ENCODE measurements at places on chromosomes 2 and 18.

DNA sequence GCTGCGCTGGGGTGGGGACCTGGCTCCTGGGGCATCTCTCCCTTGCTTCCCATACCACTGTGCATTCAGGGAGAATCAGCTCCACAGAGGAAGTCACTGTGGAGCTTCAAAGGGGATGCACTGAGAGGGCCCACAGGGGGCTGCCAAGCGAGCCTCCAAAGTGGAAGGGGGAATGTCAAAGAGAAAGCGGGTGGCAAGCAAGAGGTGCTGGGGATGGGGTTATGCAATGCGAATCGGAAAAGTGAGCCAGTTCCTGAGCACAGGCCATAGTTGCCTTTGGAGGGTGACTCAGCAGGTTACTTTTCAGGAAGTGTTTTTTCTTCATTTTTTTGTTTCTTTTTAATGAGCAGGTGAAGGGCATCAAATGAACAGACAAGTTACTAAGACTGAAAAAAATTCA lies 17.6 kb downstream of the PMAIP1 start:
- DNase-seq, result no peak

DNA sequence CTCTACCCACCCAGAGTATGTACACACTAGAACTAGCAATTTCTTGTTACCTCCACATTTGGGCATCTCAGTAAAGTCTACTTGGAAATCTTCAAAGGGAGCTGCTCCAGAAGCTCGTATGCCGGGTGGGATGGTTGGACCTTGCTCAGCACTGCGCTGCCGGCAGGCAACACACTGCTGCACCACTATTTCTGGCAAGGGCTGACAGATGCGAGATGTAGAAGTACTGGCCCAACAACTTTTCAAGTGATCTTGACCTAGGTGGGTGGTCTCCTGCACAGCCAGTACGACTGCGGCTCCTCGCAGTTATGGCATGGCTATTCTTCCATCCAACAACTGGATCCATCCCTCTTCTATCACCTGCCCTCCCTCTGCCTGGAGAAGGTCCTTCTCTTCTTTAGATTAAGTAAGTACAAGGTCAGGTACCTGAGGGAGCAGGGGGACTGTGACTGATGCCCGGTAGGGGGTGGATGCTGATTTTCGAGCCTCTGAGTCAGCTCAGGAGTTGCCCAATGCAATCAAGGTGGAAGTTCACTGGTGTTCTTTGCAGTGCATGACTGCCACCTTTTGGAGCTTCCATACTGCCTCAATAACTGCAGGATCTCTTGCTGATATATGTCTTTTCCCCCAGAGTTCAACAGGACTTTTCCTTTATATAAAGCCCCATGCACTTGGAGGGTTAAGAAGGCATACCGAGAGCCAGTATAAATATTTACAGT lies 100.4 kb upstream of the SLC1A4 start:
- no peak for DNase-seq

DNA sequence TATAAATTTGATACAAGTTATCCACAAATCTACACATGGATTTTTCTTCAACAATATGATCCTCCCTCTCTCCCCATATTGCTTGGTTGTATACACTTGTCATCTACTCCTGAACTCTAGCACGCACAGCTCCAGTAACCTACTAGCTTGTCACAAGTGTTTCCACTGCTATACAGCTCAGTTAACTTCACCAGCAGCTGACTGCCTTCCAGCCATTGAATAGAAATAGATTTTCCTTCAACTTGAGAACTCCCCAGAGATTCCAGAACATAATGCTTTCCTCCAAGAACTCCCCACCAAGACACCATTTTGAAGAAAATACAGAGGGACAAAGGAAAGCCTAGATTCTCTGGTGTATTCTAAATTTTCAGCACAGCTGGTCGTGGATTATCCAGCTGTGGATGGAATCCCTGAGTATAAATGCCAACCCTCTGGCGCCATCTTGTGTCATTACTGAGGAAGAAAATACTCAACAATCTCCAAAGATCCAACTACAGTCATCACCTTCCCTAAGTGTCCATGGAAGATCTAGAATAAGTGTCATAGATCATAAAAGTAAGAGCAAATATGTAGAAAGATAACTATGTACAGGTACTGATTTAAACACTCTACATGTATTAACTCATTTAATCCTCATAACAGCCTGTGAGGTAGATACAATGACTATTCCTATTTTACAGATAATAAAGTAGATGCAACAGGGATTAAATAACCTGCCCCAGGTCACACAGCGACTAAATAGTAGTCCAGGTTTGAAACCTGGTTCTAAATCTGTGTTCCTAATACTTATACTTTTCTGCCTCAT lies 156.7 kb downstream of the ARHGAP28 start:
- no peak for DNase-seq

GRCh38 chr2:33458248-33458819 lies 18.1 kb upstream of the RASGRP3 start:
- DNase-seq, result no peak

GRCh38 chr2:216216951-216217903 lies 108.1 kb downstream of the XRCC5 start:
- no peak for DNase-seq

- DNase-seq, result no peak
Measured at GRCh38 chr2:140529706-140530105, 1601.1 kb downstream of the LRP1B start.

DNA sequence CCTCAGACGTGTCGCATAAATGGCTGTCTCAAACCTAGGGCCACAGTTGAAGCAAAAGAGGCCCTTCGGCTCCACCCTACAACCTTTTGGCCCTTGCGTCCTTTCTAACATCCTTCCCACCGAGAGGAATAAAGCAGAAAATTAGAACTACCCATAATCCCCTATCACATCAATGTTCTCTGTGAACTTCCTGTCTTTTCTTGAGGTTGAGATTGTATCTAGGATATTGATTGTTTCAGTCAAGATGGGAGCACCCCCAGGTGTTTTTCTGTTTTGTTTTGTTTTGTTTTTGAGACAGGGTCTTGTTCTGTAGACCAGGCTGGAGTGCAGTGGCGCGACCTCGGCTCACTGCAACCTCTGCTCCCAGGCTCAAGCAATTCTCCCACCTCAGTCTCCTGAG lies 23.6 kb downstream of the INPP5D start:
- no peak for DNase-seq

GRCh38 chr2:171310889-171311288 lies 122.9 kb downstream of the METTL8 start:
- DNase-seq, result no peak

GRCh38 chr2:197930570-197931278 lies 126.3 kb downstream of the PLCL1 start:
- no peak for DNase-seq

DNA sequence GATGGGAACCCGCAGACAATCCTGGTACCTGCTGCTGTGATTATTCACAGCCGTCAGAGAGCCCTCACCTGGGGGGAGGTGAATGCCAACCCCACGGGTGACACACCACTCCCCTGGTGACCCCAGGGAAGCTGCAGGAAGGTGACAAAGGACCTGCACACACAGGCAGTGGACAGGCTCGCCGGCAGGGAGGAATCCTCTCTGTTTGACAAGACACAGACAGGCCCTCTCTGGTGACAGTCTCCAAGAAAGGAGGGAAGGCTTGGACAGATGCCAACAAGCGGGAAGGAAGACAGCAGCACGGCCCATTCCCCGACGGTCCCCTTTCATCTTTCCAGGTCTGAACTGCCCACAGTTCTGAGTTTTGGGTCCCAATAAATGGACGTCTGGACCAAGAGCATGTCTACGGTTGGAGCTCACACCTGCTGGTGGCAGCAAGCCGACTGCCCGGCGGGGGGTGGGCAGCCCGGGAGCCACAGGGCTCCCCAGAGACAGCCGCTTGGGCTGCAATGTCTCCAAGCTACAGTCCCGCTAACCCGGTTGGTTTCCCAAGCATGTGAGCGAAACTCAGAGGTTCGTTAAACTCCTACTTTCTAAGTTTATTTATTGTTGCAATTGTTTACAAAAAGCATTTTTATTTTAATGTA lies 31.8 kb downstream of the HDAC4 start:
- DNase-seq, result no peak

GRCh38 chr2:239323447-239323846 lies 77.4 kb downstream of the HDAC4 start:
- DNase-seq, result no peak

DNA sequence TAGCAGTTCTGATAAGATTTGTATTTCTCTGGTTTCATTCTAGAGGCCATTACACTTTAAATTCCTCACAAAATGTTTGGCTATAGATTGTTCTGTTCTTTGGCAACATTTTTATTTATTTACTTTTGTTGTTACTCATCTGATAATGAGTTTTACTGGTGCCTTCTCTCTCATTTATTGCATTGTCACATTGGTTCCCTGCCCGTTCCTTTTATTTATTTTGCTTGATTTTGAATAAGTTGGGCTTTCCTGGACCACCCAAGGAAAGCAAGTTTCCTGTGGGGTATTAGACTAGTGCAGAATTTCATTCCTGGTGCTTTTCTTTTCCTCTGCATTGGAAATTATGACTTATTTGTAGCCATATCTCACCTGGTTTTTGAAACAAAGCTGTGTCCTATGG lies 232.0 kb downstream of the SOCS6 start:
- no peak for DNase-seq

DNA sequence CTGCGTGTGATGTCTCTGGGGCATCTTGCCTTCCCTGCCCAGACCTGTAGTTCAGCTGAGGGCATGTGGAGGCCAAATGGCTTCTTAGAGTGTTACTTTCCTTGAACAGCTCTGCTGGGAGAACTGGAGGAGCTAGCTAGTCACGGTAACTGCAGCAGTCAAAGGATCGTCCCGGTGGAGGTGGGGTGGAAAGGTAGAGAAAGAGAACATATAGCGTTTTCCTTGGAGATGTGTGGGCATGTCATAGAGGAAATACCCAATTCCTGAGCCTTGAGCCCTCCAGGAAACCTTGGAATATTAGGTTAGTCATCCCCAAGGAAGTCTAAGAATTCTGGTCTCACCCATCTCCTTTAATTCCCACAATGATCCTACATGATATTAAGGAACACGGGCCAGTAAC lies 33.5 kb upstream of the IL37 start:
- DNase-seq, result no peak

GRCh38 chr2:96114546-96114902 lies 1.8 kb downstream of the ADRA2B start:
- DNase-seq, result no peak

DNA sequence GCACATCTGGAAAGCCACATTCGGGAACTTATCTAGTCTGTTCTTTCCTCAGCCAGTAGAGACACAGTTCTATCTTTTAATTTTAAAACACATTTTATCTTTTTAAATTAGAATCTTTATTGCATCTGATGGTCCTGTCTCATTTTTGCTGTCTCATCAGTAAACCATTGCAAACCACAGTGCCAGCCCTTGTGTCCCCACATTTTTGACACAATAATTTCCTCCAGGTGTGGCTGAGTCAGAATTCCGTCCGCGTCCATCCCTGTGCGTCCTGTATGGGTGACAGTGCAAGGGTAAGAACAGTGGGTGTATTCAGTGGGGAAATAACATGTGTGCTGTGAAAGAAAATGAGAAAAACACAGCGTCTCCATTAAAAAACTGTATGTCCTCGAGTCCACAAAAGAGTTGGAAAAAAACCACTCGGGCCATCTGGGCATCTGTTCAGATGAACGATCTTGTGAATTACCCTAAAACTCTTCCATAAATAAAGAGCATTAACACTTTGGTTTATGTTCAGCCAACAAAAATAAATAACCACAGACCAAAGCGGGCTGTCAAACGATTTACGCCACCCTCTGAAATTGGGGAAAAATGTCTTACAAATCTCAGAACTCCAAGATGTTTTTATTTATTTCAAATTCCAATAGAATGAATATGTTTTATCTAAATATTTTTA lies 137.3 kb downstream of the ZNF516 start:
- no peak for DNase-seq

DNA sequence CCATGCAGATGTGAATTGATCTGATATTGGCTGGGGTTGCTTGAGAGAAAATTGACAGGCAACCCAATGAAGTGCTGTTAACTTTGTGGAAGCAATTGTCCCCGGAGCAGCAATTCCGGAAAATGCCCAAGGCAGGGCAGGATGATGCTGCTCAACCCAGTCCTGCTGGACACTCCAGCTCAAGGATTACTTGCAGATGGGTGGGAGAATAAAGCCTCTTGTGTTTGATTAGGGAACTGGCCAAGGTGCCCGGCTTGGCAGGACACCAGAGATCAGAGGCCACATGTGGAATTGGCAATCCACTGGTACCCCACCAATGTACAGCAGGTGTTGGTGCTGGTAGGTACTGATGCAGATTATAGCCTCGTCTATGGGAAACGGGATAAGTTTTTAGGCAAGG lies 12.3 kb upstream of the C2orf42 start:
- DNase-seq, result no peak

GRCh38 chr18:22094358-22094734 lies 75.0 kb upstream of the GATA6 start:
- DNase-seq, result no peak

- peak; percentile 37 for DNase-seq
Measured at GRCh38 chr18:70288851-70289328, at the start of gene SOCS6. SOCS6 (plus strand) TSS chr18:70289045; CDS start chr18:70324669, 35,624 bp downstream.

- no peak for DNase-seq
Measured at GRCh38 chr18:35371412-35372195, 5.5 kb downstream of the ZNF396 start.

DNA sequence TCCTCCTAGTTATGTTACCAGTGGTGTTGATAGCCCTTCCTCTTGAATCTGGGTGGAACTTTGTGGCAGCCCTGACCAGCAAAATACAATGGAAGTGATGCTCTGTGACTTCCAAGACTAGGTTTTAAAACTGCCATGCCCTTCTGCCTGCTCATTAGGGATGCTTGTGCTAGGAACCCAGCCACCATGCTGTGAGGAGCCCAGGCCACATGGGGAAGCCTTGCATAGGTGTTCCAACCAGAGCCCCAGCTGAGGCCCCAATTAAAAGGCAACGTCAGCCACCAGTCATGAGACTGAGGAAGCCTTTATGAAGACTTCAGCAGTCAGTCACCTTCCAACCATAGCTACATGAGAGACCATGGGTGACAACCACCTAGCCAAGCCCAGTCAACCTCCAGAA lies 14.0 kb upstream of the MAPRE2 start:
- peak; percentile 41 for DNase-seq

DNA sequence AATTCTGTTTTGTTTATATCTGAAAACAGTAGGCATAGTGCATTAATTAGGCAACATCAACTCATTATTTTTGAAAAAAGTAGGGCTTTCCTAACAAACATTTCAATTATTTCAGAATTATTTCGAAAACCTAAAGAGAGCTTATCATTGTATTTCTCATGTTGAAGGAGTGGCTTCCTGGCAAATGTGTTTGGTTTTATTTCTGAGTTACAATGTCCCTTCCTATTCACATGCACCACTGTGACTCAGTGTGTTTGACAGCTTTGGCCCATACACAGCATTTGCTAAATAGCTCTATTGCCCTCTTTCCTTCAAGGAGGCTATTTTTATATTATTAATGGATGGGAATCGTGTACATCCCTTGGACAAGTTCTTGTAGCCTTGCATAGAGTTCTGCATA lies 205.9 kb downstream of the PTGR3 start:
- no peak for DNase-seq

- DNase-seq, result no peak
Measured at GRCh38 chr18:39481281-39481680, 1915.7 kb upstream of the CELF4 start.

GRCh38 chr2:197805715-197806633 lies 1.6 kb downstream of the PLCL1 start:
- DNase-seq, result peak; percentile 34
